ENCODE measurements at places on chromosomes 16 and 17.

- peak; percentile 40 for DNase-seq
Observed at GRCh38 chr17:80663781-80664206, 119.2 kb downstream of the RPTOR start.

GRCh38 chr17:79176792-79177601, 102.4 kb downstream of the ENGASE start:
- no peak for DNase-seq

DNA sequence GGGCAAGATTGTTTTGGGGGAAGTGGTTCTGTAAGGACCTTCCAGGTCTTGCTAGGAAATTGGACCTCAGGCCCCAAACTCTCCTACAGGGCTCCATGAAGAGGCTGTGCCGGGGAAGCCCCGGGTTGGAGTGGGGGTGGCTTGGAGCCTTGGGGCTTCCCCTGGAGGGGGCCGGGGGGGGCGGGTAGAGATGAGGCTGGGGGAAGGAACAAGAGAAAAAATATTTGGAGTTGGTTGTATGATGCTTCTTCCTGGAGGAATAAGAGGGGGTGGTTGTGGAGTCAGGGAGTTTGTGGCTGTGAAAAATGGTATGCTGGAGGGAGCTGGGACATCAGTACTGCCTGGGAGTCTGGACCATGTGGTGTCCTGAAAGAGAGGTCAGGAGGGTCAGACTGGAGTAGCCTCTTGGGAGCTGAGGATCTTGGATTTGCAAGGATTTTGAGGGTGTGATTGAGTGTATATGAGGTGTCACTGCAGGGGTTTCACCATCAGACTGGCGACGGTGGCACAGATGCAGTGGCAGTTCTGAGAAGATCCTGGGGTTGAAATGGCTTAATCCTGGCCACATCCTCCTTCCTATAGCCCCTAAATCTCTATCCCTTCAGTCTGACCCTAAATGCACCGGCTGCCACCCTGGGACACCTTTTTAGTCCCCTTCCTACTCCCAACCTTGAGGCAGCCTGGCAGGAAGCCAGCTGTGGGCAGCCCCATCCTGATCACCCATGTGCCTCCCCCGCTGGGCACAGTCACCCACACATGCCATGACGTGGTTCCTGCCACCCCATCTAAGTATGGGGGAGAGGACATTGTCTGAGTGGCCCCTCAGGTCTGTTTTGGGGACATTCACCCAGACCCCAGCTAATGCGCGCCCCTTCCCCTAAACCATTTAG, 10.9 kb downstream of the RARA start:
- DNase-seq = no peak

DNA sequence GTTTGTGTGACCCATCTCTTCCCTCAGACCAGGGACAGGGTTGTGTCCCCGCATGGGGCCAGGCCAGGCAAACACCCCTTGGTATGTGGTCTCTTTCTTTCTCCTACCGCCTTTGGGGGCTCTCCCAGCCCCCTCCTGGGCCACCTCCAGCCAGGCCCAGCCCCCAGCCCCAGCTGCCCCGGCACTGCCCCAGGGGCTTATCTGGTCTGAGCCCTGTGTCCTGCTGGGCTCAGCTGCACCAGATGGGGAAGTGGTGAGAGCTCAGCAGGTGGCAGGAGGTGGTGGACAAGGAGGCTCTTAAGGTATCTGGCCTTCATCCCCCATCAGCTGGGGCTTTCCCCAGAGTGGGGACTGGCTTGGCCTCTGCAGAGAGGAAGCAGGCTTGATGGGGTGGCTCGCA, 8.7 kb downstream of the ADAM11 start:
- no peak for DNase-seq

DNA sequence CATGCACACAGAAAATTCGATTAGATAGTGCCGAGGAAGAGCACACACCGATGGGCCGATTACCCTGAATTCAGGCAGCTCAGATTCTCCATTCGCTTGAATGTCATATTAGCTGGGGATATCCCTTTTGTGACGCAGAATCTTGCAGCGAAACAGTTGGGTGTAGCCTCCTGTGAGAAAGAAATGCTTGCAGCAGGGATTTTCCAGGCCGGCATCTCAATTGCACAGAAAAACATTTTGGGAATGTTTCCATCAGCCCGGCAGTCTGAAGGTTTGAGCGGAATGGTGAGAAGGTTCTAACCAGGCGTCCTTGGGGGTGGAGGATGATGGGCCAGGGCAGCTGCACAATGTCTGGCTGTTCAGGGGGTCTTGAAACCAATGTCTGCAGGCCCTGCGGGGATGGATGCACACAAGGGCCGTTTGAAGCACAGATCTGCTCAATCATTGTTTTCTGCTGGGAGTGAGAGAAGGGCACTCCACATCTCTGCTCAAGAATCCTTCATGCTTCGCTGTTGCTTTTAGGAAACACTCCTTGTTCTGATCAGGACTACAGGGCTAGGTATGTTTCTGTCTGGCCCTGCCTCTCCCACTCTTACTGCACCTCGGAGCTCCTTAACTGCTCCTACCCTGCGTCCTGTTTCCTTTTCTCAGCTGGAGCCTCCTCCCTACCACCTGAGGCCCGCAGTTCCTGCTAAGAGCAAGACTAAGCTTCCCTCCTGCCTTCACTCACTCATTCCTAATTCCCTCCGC, 94.6 kb downstream of the CMIP start:
- DNase-seq = no peak

- DNase-seq = peak; percentile 67
Observed at GRCh38 chr16:77951788-77952187, 70.6 kb upstream of the CLEC3A start.

GRCh38 chr16:2082171-2082982, 34.6 kb downstream of the TSC2 start:
- peak; percentile 42 for DNase-seq

GRCh38 chr16:61945511-61945910, 90.7 kb downstream of the CDH8 start:
- no peak for DNase-seq
